Endodermal cell (in vitro differentiated cells): ENCODE measurements at places on chromosomes 6 and 20.
A peak's percentile ranks its signal among the peaks of the same experiment; 100 is the strongest.

- no peak for DNase-seq
These were observed 234.0 kb upstream of the MARCKS start for GRCh38 chr6:113623129-113623528.

DNA sequence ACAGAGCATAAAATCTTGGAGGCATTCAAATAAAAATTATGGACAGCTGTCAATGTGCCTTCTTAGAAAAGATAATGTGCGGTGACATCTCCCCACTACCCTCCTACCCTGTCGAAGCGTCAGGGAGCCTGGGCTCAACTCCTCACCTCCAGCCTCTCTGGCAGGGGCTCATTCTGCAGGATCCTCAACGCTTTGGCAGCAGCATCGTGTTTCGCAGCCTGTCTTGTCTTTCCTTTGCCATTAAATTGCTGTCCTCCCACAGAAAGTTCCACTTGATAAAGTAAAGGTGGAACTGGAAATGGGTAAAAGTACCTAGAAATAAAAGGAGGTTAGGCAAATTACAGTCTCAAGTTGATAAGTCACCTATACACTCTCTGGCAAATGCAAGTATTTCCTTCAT is 36.7 kb downstream of the STAU1 start:
- no peak for DNase-seq

DNA sequence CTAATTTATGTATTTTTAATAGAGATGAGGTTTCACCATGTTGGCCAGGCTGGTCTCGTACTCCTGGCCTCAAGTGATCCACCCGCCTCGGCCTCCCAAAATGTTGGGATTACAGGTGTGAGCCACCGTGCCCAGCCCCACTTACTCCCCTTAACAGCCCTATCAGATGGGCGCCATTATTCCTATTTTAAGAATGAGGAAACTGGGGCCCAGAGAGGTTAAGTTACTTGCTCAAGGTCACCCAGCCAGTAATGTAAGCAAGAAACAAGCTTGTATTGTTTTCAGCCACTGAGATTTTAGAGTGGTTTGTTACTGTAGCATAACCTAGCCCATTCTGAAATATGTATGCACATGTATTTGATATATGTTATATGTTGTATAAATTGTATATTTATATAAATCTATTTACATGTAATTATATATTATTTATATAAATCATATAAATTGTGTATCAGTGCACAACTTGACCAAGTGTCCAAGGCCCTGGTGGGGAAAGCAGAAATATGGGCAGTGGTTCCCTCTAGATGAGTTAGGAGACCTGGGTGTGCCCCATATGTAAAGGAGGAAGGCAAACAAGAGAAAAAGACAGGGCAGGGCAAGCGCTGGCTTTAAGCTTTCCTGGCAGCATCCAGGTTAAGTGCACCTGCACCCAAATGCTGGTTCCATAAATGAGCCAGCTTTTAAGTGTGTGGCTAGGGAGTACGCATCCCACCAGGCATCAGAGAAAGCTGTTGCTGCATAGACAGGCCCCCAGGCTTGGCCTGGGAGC is 1.2 kb upstream of the GUCA1A start:
- no peak for DNase-seq

- DNase-seq: peak; percentile 86
These were observed 8.8 kb downstream of the SLC17A9 start for GRCh38 chr20:62961310-62961783.

- DNase-seq: peak; percentile 81
These were observed 109.9 kb downstream of the NOL4L start for GRCh38 chr20:32474967-32475811.
